Midbrain (tissue), 1 donor: ENCODE measurements at places on chromosomes 12 and 14.
A peak's percentile ranks its signal among the peaks of the same experiment; 100 is the strongest.

GRCh38 chr12:102964872-102965271, 7.4 kb downstream of the ASCL1 start:
- DNase-seq, result peak; percentile 20

- no peak for DNase-seq
Observed at GRCh38 chr12:85504164-85504563, 224.1 kb downstream of the ALX1 start.

GRCh38 chr12:54373649-54374561, 9.6 kb upstream of the GPR84 start:
- DNase-seq, result no peak

DNA sequence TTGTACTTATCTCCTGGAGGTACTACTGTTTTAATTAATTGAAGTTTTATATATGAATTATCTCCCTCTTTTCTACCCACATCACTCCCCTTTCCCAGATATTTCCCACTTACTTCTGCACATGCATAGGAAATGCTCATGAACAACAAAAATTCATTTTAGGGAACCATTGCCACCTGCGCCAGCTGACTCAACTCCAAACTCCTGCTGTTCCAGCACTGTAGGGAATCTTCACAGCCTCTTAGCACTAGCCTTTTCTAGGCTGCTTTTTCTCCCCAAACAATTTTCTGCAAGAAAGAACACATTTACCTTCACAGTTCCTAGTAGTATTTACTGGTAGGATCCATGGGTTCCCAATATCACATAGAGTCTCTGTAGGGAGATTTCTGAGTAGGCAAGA, 268.4 kb downstream of the LRFN5 start:
- no peak for DNase-seq

GRCh38 chr12:67541625-67541991, 106.9 kb upstream of the DYRK2 start:
- DNase-seq, result no peak
